ENCODE measurements at places on chromosomes 16 and 17.

DNA sequence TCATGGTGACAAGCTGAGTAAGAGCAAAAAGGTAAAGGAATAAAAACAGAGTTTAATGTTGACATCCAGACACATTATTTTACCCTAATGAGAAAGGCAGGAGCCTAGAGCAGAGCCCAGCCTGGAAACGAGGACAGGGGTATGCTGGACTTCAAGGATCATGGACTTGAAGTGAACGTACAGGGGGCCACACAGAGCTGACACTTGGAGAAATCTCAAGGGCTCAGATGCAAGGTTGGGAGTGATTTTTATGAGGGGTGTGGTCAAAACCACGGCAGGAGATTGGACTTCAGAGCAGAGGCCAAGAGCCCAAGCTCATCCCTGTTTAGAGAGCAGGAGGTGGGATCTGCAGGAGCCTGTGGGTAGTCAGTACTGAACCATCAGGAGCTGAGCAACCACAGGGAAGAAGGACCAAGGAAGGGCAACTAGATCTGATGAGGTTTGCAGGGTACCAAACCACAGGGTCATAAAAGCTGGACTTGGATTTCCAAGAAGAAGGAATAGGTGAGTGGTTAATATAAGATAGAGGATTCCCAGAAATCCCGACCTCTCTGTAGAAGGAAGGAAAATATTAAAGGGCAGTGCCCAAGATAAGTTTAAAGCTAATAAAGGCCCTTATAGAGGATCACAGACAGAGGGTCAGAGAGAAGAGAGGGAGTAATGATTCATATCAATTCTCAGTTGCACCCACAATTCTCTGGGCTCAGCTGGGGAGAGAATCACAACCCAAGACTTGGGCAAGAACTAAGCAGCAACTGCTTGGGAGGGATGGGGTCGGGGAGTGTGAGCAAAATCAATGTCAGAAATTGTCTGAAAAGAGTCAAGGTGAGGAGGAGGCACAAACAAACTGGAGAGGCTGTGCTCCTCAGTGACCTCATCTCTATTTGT lies 331.7 kb downstream of the SOX9 start:
- DNase-seq = no peak

GRCh38 chr16:77385481-77385880 lies 49.4 kb downstream of the ADAMTS18 start:
- no peak for DNase-seq

GRCh38 chr17:7220593-7221277 lies 997 bp downstream of the ACADVL start:
- no peak for DNase-seq

DNA sequence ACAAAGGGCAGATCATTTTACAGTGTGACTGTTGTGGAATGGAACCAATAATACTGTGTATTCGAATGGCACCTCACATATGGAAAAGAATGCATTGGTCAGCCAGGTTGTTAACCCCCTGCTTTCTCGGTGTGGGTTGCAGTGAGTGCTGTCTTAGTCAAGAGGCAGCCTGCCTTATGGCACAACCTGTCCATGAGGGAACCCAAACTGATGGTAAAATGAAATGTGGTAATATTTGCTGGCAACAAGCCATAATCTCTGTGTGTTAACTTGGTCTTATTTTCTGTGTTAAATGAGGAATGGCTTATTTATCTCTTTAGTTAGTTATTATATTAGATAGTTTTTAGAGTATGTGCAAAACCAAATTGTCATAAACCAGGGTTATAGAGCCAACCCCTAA lies 81.6 kb downstream of the TMC6 start:
- DNase-seq = no peak
